ENCODE measurements at places on chromosomes 2 and 18.

DNA sequence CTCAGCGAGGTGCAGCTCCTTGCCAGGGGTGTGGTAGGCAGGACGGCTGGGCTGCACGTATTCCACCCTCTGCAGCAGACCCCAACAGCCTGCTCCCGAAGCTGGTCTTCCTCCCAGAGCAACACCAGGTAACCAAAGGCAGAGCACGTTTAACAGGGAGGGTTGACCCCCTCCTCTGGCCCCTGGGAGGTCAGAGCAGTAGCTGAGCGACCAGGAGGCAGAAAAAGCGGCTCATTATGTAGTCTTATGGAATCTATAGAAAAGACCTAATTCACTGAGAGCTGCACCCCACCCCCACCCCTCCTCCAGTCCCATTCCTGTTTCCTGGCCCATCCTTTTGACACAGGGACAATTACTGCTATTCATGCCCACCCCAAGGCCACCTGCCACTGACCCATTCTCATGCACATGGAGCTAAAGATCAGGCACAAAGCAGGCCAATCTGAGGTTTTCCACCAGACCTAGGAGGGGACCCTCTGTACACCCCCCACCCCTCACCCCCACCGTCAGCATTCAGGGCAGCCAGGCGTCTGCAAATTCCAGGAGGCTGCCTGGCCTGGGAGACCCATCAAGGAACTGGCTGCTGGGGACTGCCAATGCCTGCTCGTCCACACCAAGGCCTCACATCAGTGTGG, 60.9 kb upstream of the FZD7 start:
- no peak for DNase-seq

- DNase-seq: no peak
Measured at GRCh38 chr2:39871291-39871761, 92.3 kb upstream of the THUMPD2 start.

DNA sequence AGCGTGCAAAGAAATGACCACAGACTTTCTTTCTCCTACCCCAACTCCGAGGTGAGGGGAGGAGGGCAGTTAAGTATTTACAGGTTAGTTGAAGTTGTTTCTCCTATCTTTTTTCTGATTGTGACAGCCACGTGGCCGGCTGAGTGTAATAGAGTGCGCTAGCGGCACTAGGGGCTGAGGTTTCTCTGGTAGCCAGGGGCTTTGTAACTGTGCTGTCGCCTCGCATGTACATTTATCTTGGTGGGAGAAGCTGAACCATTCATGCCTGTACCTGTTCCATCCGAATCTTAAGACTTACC, 214.1 kb upstream of the STON1 start:
- no peak for DNase-seq

DNA sequence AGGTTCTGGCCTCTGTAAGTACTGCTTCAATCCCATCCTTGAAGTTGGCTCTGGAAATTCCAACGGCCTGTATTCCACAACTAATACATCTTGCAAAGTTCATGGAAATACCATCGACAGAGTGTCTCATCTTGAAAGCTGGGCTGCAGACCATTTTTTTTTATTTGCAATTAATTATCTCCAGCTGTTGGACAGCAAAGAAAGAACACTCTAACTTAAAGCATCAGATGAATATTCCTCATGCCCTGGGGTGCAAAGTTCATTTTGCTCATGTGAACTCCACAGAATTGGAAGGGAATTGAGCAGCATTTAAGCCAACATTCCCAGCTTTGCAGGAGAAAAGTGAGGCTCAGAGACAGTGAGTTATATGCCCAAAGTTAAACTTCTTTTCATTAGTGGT, 96.5 kb upstream of the PIEZO2 start:
- no peak for DNase-seq

- no peak for DNase-seq
Measured at GRCh38 chr18:75489493-75490190, 62.1 kb upstream of the SMIM21 start.

DNA sequence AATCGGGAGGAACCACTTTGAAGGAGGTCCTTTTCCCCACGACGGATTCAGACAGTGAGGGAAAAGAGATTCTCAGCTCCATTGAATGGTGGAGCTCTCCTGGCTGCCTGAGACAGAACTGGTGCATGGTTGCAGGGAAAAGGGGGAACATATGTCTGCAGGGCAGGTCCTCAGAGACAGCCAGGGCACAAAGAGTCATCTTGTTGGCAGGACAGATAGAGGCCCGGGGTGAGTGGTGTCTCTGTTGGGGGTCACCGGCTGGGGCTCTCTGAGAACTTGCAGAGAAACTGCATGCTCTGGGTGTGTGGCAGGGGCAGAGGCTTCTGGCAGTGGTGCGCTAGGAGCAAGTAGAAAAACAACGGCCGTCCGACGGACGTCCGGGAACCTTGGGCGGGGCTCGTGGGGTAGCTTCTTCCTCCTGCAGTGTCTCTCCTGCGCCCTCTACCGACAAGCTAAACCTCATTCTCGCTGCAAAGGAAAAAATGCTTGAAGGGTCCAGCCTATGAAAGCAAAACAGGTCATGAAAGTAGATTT, 94.3 kb downstream of the CDCA7 start:
- no peak for DNase-seq
